Fibroblast of skin of left quadriceps (primary cell): ENCODE measurements at places on chromosomes 1 and 21.

DNA sequence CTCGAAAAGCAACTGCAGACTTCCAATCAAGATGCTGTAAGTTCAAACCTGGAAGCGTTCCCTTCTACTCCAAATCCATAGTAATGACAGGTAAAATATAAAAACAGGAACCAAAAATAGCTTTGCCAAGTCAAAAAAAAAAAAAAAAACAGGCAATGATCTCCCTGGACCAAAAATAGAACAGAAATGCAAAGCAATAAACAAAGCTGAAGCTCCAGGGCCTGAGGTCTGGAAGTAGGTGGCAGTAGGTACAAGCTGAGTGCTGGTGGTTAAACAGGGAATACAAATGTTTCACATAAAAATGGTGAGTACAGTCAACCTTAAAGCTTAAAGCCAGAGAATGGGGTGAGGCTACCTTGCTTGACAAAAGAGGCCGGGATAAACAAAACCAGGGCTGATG is 610.8 kb downstream of the SMYD3 start:
- DNase-seq = no peak

GRCh38 chr1:154179946-154180687 is 11.8 kb downstream of the TPM3 start:
- no peak for DNase-seq

DNA sequence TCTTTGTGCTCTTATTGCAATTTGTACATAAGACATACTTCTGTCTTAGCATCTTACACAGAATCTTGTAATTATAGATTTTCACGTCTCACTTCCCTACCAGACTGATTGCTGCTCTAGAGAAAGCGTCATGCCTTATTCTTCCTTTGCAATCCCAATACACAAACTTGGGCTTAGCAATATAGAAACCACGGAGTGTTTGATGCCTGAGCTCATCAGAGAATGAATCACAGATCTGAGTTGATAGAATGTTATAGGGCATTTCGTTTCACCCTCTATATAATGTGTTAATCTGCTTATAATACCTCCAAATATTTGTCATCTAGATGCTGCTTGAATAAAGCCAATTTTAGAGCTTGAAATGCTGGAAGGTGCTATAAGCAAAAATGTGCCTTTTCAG is 6.6 kb downstream of the FMO1 start:
- no peak for DNase-seq

GRCh38 chr1:173414136-173414535 is 63.0 kb upstream of the PRDX6 start:
- no peak for DNase-seq

- no peak for DNase-seq
These were observed 15.1 kb upstream of the TARBP1 start for GRCh38 chr1:234494049-234494448.
